CD4-positive, alpha-beta T cell treated with Interleukin-4 for 4 hours (primary cell): ENCODE measurements at places on chromosomes 7 and 10.

- DNase-seq, result peak; percentile 64
Measured at GRCh38 chr10:28241741-28242399, 61.0 kb downstream of the MPP7 start.

DNA sequence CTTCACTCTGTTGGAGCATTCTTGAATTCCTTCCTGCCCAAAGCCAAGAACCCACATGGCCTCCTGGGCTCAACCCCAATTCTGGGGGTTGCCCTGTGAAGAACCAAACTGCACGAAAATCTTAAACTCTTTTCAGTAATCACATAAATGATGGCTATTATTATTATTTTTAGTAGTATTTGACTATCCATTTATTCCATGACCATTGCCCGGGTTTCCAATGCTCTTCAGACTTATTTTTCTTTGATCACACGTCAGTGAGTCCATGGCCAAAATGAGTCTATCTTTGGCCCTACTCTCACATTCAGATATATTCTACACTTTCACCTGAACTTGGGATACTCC lies 185.9 kb downstream of the AVL9 start:
- no peak for DNase-seq

DNA sequence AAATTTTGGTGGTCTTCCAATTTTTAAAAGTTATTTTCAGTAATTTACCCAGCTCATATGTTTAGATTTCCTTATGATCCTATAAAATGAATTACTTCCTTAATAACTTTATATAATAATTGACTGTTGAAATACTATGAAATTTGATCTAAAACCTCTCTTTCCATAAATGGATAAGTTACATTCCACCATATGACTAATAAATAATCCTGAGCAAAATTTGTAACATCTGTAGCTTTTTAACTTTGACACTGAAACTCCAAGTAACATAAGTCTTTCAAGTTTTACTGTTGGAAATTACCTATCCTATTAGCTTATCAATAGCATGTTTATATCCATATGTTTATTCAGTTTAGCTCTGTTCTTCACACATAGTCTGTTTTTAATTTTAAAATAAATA lies 85.3 kb downstream of the HECTD2 start:
- DNase-seq, result no peak

- no peak for DNase-seq
Measured at GRCh38 chr7:151509670-151510333, 9.9 kb downstream of the RHEB start.

GRCh38 chr7:158573310-158573709 lies 14.3 kb downstream of the PTPRN2 start:
- DNase-seq, result no peak

GRCh38 chr7:127571741-127572505 lies 13.5 kb downstream of the GCC1 start:
- no peak for DNase-seq

DNA sequence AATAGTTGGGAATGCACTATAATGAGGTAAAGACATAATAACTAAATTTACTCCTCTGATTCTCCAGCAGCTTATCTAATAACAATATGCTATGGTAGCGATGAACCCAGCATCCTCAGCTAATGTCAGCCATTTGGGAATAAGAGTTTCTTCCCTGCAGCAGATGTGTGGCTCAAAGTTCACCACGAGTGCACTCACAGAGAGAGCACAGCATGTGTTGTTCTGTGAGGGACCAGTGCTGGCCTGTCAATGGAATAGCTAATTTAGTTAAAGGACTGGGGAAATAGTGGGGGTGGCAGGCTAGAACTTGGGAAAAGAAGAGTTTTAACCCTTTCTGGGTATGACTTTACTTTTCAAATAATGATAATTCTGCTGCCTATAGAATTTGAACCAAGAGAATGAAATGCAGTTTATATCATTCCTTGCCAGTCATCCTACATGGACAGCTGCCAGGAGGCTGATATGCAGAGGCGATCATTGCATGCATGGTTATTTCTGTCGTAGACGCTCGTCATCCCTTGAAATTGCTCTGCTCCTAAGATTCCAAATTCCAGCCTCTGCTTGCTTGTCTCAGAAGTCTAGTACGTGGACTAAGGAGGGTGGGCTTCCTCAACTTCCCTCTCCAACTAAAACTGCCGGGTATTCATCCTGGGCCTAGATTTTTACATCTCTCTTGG lies 355.6 kb downstream of the RNLS start:
- DNase-seq, result no peak

DNA sequence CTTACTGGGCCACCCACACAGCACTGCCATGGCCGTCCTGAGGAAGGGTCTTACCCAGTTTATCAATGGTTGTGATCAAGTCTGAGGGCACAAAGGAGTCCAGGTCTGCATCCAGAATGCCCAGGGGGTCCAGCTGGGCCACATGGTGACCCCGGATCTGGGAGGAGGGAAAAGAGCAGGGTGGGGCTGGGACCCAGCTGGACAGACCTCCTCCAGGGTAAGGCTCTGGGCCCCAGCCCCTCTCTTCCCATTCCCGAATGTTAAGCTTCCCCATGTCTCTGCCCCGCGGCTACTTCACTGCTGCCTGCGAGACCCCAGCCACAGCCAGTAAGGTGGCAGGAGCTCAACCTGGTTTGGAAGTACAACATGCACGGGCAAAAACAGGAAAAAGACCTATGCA lies 9.5 kb downstream of the OGDHL start:
- no peak for DNase-seq

DNA sequence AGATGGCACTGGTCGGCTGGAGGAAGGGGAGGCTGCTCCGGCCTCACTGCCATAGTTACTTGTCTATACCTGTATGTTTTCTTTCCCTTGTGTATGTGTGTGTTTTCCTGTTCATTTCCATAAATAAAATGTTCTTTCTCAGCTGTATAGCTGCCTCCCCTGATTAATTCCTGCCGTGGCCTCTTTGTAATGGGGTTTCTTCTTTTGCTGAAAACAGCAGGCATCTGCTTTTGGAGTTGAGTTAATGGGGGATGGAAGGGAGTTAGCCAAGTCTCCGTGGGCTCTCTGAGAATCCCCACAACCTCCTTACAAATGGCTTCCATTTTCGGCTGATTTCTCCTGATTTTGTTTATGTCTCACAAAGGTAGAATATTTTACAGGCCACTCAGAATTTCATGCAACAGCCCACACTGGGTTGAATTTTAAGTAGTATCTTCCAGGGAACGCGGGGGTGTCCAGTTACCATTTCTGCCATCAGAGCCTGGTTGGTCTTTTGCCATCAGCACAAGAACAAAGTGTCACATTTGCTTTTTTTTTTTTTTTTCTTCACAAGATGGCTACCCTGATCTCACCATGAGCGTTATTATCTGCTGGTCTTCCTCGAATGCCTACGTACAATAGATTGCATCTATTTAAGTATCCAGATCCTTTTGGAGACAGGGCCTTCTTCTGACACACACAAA lies 88.1 kb upstream of the NRP1 start:
- DNase-seq, result no peak

- DNase-seq, result no peak
Measured at GRCh38 chr10:110209926-110210673, 2.7 kb downstream of the MXI1 start.

- no peak for DNase-seq
Measured at GRCh38 chr7:41893656-41894055, 190.8 kb upstream of the INHBA start.

- DNase-seq, result no peak
Measured at GRCh38 chr7:130865408-130866236, 131.6 kb upstream of the KLF14 start.

- no peak for DNase-seq
Measured at GRCh38 chr10:6217611-6218010, 14.9 kb downstream of the PFKFB3 start.

DNA sequence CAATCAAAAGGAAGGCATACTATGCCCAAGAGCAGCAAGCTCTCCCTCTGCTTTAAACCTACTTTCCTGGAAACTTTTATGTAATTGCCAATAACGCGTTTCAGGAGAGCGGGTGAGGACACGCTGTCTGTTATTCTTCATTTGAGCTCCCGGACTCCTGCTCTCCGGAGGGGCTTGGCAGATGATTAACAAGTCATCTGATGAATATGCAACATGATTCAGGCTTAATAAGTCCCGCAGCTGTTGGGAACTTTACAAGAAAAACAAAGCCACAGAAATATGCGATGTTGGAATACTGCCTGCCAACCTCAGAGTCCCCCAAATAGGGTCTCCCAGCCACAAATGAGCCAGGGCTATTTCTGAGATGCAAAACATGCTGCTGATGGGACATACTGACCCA lies 348.0 kb downstream of the GPAM start:
- DNase-seq, result no peak

DNA sequence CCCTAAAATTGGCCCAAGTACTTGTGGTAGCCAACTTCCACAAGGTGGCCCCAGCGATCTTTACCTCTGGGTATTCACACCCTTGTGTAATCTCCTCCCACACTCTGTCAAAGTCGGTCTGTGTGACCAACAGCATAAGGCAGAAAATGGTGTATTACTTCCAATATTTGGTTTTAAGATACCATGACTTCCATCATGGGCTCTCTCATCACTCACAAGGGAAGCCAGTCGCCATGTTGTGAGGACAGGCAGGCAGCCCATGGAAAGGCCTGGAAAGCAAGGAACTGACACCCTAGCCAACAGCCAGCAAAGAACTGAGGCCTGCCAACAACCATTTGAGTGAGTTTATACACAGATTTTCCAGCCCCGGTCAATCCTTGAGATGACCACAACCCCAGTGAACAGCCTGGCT lies 91.0 kb upstream of the KMT2E start:
- DNase-seq, result peak; percentile 81

DNA sequence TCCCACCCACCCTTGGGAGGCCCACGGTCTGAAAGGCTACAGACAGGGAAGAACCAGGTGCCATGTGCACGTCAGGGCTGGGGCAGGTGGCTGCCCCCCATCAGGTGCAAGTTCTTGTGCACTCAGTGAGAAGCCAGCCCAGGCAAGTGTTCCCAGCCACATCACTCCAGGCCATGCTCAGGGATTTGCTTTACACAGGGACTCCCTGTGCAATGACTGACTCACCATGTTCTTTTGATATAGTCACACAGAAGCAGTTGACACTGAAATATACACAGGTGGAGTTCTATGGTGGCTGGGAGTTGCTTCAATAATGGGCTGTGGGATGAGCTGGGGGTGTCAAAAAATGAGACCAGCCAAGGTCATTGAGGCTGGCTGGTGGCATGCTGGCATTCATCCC lies 8.0 kb upstream of the CHST15 start:
- no peak for DNase-seq

GRCh38 chr7:29884399-29885272 lies 78.3 kb downstream of the WIPF3 start:
- DNase-seq, result no peak
